ENCODE measurements at places on chromosomes 5 and 9. TPM values are rescaled to one million over a fixed set of nuclear protein-coding genes. Genes with fewer than 3 reads are reported as not detected.

Gene SLC6A18
- not detected for polyA plus RNA-seq

Gene FSTL4
- not detected for polyA plus RNA-seq

Gene SAXO1
- polyA plus RNA-seq: 0.10 TPM

Gene PLAC8L1
- polyA plus RNA-seq: not detected

Gene RNF224
- not detected for polyA plus RNA-seq

Gene SLC30A5
- 22.2 TPM for polyA plus RNA-seq

Gene ADAMTS2
- not detected for polyA plus RNA-seq

Gene CCDC112
- polyA plus RNA-seq: 1.2 TPM

Gene DNAI1
- polyA plus RNA-seq: not detected

Gene CCL27
- polyA plus RNA-seq: not detected

Gene LECT2
- polyA plus RNA-seq: not detected

Gene SUB1
- 566 TPM for polyA plus RNA-seq

DNA sequence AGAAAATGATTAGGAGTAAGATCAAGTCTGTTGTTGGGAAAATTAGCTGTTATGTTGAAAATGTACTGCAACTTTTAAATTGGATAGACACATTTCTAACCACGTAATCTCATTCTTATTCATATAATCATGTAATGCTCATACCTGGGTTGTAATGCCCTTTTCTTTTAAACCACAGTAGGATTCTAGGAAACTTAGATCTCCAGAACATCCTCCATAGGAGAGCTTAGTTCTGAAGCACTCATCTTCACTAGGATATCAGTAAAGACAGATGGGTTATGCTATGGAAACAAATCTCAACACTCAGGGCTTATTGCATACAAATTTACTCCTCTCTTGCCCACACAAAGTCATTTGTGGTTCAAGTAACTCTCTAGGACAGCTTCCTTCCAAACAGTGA lies 34.8 kb upstream of the ANXA1 start:
- no peak for DNase-seq

DNA sequence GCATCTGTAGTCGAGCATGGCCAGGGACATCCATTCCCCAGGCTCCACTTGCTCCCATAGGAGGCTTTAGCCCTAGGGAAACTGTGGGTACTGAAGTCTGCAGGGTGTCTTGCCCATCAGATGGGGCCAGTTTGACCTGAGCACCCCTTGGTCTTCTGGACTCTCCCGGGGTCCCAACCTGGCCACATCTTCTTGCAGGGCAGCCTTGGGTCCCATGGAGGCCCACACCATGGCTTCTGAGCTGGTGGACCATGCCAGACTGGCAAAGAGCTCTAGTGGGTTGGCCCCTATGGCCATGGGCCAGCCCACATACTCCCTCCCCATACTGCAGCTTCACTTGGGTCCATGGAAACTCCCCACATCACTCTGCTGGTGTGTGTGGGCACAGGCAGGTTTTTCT lies 154.4 kb upstream of the PRLR start:
- DNase-seq: no peak

GRCh38 chr5:73641811-73642210 lies 15.8 kb downstream of the ARHGEF28 start:
- no peak for DNase-seq

DNA sequence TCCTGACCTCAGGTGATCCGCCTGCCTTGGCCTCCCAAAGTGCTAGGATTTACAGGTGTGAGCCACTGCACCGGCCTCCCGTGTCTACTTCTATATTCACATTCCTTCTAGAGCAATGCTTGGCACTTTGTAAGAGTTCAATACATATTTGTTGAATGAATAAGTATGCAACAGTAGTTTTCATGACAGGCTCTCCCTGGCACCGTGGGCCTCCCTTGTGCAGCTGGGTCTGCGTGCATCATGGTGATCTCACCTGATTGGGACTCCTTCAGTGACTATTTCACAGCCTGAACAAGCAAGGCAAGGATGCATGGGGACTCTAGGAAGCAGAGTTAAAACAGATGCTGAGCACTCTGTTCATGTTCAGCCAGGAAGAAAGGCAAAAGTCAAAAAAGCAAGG lies 6.8 kb upstream of the ZBTB34 start:
- no peak for DNase-seq

GRCh38 chr9:112629671-112630485 lies 88.0 kb downstream of the INIP start:
- DNase-seq: no peak

DNA sequence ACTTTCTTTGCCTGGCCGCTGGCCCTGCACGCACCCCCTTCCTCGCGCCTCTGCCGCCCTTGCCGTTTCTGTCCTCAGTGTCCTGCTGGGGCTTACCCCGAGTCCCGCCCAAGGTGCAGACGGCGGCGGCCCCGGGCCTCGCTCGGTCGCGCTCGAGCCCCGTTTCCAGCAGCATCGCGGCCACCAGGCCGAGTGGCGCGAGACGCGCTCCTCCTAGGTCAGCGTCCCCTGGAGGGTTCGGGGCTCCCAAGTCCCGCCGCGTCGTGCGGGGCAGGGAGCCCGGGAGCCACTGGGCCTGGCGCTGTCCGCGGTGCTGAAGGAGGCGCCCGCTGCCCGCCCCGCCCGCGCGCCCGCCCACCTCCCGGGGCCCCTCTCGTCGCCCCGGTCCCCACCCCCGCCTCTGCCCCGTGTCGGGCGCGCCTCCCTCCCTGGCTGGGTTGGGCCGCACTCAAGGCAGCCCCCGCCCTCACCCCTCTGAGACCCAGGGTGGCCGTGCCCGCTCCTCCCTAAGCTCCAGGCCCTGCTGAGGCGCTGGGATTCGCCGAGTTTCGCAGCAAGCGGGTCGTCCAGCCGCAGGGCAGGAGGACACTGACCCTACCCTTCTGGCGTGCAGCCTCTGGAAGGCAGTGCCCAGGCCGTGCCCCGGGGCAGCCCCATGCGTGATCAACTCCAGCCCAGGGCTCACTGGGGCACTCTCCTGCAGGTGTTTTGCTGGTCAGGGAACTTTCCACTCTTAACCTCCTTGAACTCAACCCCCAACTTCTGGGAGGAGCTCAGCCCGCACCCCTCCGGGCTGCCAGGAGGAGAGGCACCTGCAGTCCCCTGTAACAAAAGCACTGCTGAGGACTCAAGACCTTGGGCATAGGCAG lies at the start of gene LHX3:
Gene LHX3 (minus strand): TSS at position 291 of the 869 bp plus-strand sequence. CDS start 116 bp downstream, at position 175.
- DNase-seq: no peak

GRCh38 chr9:115668521-115668920 lies 485.1 kb upstream of the PAPPA start:
- no peak for DNase-seq

DNA sequence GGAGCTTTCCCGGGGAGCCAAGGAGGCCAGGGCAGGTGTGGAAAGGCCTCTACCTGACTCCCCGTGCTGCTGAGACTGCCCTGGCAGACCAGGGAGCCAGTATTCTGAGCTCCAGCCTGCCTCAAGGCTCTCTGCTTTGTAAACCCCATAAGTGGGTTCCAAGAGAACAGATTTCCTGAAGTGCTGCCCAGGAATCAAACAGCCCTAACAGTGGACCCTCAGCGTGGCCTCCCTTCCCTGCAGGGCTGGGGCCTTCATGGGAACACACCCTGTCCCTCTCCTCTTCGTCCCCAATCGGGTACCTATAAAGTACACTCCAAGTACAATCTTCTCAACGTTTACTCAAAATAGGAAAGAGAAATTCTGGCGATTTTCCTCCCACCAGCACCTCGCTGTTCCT lies 252.5 kb downstream of the FSTL4 start:
- no peak for DNase-seq

GRCh38 chr5:9898319-9898718 lies 268.2 kb upstream of the TAS2R1 start:
- DNase-seq: peak; percentile 0

- DNase-seq: no peak
Observed at GRCh38 chr5:112958093-112959088, 18.2 kb upstream of the DCP2 start.

DNA sequence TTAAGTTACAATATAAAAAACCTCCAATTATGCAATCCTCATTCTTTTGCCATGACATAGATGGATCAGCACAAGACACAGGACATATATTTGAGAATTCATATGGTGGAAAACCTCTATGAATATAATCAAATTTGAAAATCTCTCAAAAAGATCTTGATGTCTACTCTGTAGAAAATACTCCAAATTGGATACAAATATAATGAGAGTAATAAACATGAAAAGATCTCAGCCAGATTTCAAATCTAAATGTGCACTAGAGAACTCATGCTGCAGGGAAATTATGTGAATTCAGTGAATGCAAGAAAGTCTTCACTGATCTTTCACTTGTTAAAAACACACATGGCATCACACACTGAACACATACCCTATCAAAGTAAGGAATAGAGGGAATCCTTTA lies 13.8 kb downstream of the PCDHB15 start:
- no peak for DNase-seq

DNA sequence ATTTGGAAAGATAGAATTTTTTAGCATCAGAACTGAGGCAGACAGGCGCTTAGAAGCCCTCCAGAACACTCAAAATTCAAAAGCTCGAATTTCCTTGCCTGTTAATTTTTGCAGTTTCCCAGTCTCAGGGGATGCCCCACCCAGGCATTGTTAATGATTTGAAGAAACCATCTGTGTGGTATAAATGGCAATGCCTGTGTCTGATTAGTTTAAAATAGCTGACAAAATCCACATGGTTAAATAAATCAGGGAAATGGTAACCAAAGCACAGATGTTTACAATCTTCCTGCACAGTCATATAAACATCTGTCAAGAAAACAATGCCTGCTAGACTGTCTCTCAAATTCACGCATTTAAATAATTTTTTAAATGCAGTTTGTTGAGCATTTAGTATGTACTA lies 185.2 kb upstream of the RGMB start:
- no peak for DNase-seq

- no peak for DNase-seq
Observed at GRCh38 chr9:104028827-104029226, 65.3 kb upstream of the SMC2 start.

DNA sequence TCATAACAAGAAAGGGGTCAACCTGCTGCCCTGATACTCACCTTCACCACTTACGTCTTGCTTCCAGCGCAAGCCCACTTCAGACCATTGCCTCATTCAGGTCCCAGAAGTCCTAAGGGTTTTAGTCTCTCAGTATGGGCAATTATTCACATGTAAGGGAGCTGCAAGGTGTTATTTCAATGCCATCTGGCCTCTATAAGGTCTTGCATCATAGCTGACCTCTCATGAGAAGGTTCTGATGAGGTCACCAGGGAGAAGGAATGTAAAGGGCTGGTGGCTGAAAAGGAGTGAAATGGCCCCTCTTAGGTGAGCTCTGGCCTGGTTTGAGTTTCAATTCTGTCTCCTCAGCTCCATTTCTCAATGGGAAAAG lies 1.5 kb upstream of the MARCHF3 start:
- no peak for DNase-seq

DNA sequence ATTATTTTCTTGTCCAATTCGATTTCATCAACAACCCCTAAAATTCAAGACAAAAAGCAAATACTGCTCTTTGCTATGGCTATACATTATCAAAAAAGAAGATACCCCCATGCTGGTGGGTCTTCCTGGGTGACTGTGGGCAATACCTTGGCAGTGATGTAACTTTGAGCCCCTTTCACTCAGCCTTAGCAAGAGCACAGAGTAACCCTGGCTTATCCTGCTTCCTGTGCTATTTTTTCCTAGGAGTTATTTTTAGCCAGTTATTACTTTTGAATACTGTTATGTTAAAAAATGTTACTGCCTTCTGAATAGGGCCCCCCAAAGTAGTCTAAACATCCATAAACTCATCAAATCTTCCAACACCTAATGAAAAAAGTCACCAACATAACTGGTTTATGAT lies 145.6 kb upstream of the TSLP start:
- DNase-seq: no peak

GRCh38 chr9:95457769-95458168 lies 59.0 kb downstream of the PTCH1 start:
- DNase-seq: no peak

DNA sequence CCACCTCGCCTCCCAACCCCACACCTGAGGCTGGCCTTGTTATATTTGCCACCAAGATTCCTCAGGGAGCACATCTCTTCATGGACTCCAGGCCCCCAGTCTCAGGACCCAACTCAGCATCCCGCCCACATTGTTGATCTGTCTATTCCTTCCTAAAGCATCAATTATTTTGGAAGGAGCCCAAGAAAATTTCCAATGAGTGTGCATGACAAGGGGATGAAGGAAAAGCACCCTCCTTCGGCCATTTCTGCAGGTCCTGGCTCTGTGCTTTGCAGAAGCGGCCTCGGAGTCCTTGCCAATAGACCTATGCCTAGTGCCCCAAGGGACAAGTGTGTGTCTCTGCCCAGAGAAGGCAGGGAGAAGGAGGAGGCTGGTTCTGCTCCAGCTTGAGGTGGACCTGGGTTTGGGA lies 273.2 kb downstream of the GADD45G start:
- DNase-seq: no peak

DNA sequence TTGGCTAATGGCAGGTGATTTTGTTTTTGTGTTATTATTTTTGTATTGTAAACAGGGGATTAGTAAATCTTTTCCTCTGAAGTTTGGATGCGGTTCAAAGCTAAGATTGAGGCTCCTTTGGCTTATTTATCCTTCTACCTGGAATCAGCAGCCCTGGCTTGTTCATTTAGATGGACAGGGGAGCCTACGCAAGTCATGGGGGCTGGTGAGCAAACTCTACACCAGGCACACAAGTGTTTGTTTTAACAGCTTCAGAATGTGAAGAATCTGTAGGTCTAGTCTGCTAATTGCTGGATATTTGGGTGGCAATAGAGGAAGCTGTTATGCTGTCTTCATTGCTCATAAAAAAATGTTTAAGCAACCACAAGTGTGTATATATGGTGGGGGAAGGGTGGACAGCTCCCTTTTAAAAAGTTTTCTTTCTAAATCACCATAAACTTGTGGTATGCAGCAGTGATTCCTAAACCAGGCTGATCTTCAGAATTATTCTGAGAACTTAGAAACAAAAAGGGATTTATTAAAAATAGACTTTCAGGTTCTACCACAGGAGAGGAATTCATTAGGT lies 20.7 kb downstream of the ZNF462 start:
- no peak for DNase-seq

DNA sequence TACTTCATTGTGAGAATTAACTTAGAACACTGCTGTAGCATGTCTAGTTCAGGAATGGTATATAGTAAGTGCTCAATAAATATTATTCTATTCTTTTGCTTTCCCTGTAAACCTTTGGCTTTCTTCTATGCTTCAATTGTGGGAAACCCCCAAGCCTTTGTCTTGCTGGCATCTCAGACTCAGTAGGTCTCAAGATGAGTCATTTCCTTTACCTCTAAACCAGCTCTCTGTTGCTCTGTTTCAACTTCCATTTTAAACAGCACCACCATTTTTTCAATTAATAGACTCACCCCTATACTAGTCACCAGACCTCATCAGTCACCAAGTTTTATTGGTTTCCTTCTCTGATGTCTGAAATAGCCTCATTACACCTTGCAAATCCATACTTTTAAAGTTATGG lies 43.5 kb downstream of the DMAC1 start:
- DNase-seq: peak; percentile 83

DNA sequence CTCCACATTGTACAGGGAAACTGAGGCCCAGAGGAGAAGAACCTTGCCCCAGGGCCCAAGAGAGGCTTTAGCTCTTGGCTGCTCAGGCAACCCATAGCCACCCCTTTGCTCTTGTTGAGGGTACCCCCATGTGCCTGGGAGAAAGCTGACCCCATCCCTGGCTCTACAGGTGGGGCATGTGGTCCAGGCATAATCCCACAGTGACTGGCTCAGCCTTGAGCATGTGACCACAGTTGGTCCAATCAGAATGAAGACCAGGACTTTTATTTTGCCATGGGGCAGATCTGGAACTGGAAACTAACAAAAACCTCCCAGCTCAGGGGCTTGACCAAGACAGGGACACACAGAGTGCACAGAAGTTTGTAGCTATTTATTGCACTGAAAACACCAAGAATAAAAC lies 29.3 kb downstream of the SLC6A7 start:
- DNase-seq: no peak

Measured in CD4-positive, CD25-positive, alpha-beta regulatory T cell (primary cell).